ENCODE measurements at places on chromosomes 7 and 10. TPM values are rescaled to one million over a fixed set of nuclear protein-coding genes. Genes with fewer than 3 reads are reported as not detected.

GRCh38 chr7:98240961-98241673 is 10.9 kb downstream of the TECPR1 start:
- ATAC-seq: peak; percentile 15

Gene MMS19
- 44.0 TPM for total RNA-seq

Gene ZNF117
- 10.7 TPM for total RNA-seq

DNA sequence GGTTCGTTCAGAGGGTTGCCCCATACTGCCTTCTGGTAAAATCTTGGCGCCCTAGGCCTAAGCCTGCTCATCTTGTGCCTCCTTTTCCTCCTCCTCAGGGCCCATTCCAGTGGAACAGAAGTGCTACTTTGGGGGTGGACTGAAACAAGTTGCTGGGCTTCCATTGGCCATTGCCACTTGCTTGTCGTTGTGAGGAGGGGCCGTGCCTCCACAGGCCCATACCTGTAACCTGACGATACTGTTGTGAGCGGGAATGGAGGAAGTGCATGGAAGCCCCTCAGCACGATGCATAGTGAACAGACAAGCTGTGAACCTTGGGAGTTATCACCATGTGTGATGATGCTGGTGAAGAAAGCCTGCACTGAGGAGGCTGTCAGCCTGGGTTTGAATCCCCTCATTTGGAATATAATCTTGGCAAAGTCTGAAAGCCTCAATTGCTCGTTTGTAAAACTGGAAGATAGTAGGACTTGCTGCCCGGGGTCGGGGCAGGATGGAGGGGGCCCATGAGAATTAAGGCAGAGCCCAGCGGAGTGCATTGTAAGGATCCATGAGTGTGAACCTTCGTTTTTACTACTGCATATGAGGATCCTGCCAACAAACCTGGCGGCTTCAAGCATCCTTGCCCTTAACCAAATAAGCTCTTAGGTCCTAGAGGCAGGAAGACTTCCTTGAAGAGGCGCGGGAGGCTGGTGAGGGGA is 671 bp upstream of the PAPSS2 start:
- no peak for ATAC-seq

GRCh38 chr10:88624840-88625239 is 38.3 kb downstream of the LIPJ start:
- ATAC-seq: no peak

DNA sequence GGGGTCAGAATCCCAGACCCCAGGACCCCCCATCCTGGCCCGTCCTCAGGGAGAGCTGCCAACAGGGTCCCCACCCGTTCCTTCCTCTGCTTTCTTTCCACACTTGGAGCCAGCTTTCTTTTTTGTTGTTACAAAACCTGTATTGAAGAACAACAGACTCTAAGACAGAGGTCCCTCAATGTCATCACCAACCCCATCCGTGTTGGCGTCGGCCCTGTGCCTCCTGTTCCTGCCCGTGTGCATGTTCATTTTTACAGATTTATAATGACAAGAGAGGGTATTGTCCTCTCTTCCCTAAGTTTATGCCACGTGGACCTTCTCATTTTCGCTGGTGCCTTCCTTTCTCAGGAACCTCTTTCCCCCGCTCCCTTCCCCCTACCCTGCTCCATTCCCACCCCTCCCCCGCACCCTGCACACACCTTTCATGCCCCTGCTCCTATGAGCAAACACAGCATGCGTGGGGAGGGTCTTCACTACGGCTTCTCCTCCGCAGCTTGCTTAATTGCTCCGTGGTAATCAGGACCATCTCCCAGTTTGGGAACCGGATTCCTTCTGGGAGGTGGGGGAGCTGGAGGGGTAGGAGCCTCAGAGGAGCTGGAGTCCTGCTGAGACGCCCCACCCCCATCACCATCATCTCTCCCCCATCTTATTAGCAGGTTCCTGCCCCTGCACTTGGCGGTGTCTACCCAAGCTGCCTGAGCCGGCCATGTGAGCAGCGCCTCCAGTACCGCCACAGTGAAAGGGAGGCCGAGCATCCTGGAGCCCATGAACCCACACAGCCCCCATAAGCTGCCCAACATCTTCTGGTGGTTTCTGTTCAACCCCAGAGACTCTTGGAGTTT is 88.0 kb upstream of the INSIG1 start:
- ATAC-seq: no peak

- no peak for ATAC-seq
Measured at GRCh38 chr7:92044940-92045339, 89.3 kb downstream of the CYP51A1 start.

DNA sequence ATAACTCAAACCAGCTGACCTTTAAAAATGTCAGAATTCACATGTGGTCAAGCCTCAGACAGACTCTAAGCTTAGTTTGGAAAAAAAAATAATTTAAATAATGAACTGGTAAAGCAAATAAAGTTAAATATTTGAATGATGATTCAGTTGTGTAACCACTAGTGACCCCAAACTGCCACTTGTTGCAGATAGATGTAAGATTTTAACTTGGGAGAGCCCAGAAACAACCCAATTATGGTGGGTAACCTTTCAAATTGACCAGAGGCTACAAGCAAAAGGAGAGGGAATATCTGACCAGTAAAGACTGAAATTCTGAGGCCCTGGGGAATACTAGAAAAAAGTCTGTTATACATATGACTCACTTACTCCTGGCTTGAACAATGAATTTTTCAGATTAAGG is 268.1 kb downstream of the HPSE2 start:
- ATAC-seq: no peak

Gene ENO4
- not detected for total RNA-seq

Gene MMP21
- total RNA-seq: 0.08 TPM

GRCh38 chr7:36606153-36606975 is 117.9 kb downstream of the AOAH start:
- ATAC-seq: no peak

Gene KLF14
- total RNA-seq: not detected

Gene CEP55
- 17.8 TPM for total RNA-seq

GRCh38 chr7:17369691-17370426 is 71.4 kb downstream of the AHR start:
- peak; percentile 77 for ATAC-seq

DNA sequence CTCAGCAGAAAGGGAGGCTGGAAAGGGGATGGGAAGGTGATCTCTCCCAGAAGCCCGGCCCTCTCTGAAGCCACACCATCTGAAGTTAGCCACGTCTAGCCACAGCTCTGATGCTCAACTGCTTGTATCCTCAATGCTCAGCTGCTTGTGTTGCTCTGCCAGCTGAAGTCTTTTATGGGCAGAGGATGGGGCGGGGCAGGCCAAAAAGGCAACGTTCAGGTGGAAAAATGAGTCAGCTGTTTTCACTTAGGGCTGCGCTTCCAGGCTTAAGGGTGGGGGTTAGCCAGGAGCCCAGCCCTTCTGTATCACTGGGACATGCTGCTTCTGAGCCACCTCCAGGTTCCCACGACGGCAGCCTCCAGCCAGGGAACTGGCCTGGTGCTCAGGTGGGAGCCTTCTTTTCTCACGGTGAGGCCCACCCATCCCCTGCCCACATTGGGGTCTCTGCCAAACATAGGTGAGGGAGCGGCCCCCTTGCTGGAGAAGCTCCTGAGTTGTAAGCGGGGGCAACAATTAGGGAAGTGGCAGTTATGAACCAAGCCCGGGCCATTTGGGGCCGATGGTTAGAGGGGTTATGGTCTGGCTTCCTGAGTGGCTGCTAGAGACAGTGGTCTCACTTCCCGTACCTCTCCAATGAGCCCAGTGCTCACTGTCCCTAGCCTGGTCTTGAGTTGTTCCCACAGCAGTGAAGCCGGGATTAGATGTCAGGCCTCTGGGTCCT is 44.9 kb upstream of the CNPY1 start:
- peak; percentile 72 for ATAC-seq

DNA sequence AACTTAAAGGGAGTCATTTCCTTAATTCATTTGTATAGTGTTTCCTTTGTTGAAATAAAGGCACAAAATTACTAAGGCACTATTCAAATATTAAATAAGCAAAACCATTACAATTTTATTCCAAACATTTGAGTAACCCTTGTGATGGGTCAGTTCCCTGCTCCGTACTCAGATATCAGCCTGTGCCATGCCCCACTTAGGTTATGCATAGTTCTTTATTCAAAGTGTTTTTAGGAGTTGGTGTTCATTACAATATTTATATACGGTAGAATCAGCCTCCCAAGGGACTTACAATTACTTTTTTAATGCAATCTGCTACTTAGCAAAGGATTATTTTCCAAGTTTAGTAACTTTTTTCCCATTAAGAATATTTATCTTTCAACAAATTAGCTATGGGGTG is 119.3 kb upstream of the SEMA3D start:
- no peak for ATAC-seq

Gene CHN2
- 1.6 TPM for total RNA-seq

Gene PALD1
- 4.6 TPM for total RNA-seq

DNA sequence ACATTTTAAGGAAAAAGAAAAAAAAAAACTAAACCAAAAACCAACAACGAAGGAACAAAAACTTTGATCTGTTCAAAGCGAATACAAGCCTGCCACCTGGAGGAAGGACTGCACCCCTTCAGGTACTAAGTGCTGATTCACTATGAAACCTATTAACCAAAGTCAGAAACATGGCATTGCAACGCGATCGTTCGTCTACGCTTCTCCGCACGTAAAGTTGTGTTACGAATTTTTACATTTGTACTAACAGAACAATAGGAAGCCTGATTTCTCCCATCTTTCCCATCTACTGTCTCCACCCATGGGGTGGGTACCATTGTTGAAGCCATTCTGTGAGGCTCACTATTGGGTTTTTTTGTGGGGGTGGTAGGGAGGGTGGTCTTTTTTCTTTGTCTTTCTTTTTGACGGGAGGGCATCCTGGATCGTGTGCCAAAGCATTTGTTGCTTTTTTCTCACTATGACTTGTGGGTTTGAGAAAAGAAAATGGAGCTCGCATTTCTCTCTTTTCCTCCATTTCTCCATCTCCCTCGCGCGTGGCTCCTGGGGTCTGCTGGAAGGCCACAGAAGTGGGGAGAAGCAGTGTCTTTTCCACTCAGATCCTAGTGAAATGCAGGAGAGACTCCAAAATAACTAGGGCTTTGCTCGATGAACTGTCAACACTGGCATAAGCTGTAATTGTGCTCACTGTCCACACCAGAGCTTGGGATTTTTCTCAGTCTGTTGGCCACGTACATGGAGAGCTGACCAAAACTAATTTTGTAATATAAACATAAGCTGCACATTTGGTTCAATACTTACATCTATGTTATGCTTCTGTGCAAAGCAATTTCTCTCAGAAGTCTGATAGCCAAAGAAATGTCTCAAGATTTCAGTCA is 100.9 kb upstream of the YAE1 start:
- ATAC-seq: peak; percentile 77

DNA sequence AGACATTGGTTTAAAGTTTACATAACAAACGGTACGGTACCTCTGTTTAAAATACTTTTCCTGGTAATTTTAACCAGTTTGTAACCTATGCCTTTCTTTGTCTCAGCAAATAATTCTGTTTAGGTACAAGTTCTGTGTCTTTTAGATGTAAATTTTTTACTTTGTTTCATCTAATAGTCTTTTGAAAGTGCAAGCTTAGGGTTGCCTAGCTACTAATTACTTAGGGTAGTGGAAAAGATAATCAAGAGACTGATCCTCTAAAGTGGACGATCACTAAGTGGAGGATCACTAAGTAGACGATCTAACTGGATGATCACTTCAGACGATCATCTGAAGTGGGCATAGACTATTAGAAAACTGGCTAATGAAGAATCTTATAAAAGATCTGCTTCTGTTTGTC is 16.1 kb upstream of the FKBP9 start:
- ATAC-seq: no peak

Gene STEAP1B
- total RNA-seq: 2.0 TPM

- no peak for ATAC-seq
Measured at GRCh38 chr10:21520509-21520908, 5.0 kb downstream of the SKIDA1 start.

GRCh38 chr10:108877095-108877561 is 1046.2 kb downstream of the XPNPEP1 start:
- no peak for ATAC-seq

Gene TMEM236
- 0.16 TPM for total RNA-seq

DNA sequence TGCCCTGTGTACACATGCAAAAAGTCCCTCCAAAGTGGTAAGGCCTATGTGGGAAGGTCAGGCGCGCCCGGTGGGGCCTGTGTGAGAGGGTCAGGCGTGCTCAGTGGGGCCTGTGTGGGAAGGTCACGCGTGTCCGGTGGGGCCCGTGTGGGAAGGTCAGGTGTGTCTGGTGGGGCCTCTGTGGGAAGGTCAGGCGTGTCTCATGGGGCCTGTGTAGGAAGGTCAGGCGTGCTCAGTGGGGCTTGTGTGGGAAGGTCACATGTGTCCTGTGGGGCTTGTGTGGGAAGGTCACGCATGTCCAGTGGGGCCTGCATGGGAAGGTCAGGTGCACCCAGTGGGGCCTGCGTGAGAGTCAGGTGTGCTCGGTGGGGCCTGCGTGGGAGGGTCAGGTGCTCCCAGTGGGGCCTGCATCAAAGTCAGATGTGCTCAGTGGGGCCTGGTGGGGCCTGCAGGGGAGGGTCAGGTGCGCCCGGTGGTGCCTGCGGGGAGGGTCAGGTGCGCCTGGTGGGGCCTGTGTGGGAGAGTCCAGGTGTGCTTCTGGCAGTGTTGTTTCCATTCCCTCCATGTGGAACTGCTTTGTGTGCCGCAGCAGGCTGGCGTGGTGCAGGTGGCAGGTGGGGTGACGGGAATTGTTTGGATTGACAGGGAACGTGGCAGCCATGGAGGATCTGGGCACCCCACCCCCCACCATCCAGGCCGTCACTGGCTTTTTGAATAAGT is 15.4 kb downstream of the LRRC27 start:
- ATAC-seq: peak; percentile 25

- ATAC-seq: no peak
Measured at GRCh38 chr10:75239096-75239790, 3.5 kb upstream of the COMTD1 start.

DNA sequence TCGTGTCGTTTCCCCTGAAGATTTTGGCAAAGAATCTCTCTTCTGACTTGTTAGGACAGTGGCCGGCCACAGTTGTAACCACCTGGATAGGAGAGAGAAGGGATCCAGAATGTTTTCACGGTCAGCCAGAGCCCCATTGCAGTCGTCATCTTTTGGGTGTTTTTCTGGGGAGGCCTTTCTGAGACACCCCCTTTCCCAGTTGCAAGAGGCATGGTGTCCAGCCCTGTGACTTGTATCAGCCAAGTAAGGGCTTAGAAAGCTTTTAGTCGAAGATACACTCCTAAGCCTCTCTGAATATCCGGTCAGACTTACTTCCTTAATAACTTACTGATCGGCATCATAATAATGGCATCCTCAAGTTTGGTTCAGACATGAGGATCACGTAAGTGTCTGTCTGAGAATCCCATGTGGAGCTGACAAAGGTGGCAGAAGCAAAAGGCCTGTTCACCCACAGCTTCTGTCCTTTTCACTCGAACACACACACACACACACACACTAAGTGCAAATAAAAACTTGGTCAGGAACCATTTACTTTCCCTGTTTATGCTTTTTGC is 435.7 kb upstream of the GALNT17 start:
- no peak for ATAC-seq

DNA sequence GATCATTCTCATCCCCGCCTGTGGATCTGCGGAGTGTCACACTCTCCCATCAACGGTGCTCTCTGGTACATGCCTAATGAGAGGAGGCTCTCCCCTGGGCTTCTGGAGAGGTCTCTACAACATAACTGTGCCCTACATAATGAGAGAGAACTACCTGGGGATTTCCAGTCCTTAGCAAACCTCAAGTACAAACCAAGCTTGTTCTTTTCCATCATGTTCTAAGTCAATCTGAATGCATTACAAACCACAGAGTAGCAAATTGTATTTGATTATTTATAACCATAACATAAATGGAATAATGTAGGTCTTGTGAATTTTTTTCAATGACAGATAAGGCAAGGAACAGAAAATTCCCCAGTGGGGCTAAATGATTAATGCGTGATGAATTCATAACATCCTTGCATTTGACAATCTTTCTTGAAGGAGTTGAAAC is 412.4 kb upstream of the NRP1 start:
- ATAC-seq: no peak
